ENCODE measurements at places on chromosomes 3 and 15.

- no peak for DNase-seq
Measured at GRCh38 chr3:94593526-94594150, 530.8 kb downstream of the NSUN3 start.

- DNase-seq: no peak
Measured at GRCh38 chr3:72722930-72723726, 125.1 kb downstream of the SHQ1 start.

GRCh38 chr3:119044593-119044992, 9.9 kb upstream of the IGSF11 start:
- DNase-seq: no peak

- DNase-seq: peak; percentile 98
Measured at GRCh38 chr15:41989573-41990242, 17.4 kb upstream of the EHD4 start.

DNA sequence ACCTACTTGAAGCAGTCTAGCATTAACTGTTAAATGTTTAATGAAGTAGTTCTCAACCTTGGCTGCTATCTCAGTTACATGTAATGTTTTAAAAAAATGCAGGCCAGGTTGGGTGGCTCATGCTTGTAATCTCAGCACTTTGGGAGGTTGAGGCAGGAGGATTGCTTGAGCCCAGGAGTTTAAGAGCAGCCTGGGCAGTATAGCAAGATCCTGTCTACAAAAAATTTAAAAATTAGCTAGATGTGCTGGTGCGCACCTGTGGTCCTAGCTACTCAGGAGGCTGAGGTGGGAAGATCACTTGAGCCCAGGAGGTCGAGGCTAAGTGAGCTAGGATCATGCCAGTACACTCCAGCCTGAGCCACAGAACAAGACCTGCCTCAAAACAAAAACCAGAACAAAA, 29.3 kb downstream of the UBE2E1 start:
- DNase-seq: no peak

DNA sequence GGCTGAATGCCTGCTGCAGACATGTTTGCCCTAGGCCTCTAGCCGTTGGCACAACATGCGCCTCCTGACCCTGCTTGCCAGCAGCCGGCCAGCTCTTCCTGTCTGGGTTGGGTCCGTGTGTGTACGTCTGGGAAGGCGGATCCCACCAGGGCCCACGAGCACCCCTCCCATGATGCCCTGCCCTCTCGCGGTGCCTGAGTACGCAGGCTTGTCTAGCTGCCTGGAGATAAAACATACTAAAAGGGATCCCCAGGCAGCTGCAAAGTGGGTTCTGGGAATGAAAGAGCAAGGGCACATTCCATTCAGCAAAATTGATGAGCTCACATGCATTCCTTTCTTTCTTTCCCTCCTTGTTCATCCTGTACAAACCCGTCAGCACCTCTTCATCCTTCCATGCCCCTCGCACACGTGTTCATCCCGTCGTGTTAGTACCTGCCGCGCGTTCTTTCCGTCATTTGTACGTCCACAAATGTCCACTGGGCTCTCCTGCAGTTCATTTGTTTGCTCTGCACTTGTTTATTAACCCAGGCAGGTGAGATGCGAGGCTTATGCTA, 74.3 kb downstream of the FBLN2 start:
- DNase-seq: no peak

DNA sequence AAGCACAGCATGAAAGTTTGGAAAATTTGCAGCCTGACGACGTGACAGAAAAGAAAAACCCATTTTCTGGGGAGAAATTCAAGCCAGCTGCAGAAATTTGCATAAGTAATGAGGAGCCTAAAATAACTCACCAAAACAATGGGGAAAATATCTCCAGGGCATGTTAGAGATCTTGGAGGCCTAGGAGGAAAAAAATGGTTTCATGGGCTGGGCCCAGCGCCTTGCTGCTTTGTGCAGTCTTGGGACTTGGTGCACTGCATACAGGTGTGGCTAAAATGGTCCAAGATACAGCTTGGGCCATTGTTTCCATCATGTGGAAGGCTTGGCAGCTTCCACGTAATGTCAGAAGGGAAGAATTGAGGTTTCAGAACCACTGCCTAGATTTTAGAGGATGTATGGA, 428.5 kb upstream of the FRG2C start:
- no peak for DNase-seq

Measured in WTC11 (cell line).